ENCODE measurements at places on chromosomes 7 and 10.
A peak's percentile ranks its signal among the peaks of the same experiment; 100 is the strongest.

GRCh38 chr10:79349766-79350406, 2.6 kb downstream of the PPIF start:
- no peak for DNase-seq

DNA sequence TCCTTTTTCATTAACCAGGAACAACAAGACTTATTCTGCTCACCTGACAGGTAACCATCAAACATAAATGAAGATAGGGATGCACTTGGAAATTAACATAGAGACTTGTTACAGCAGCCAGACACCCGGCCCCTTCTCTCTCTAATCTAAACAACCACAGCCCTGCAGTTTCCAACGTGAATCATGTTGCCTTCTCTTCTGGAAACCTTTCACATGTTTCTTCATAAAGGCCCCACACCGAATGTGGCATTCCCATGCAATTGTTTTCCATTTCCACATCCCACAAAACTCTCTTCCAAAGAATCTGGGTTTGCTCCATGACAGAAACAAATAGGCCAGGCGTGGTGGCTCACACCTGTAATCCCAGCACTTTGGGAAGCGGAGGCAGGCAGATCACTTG, 15.0 kb upstream of the WDR86 start:
- no peak for DNase-seq

DNA sequence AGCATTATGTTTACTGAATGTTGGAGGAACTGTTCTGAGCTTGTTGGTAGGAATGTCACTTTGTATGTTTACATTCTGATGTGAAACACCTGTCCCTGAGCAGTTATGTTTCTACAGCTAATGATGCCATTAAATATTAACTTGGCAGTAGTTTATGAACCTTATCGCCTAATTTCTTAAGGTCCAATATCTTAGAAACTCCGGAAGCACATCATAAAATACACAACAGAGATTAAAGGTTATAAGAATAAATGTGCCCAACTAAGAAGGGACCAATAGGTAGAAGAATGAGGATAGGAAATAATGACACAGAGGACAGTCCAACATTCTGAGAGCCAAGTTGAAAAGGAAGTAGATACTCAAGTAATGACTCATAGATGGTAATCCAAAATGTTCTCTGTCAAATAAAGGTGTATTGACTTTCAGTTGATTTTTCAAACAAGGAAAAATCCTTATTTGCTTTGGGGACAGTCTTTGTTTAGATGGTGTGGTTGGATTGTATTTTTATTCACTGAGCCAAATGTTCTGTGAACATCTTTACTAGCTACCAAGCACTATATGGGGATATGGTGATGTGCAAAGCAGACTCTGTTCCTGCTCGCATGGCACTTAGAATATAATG, 31.9 kb downstream of the LCOR start:
- DNase-seq, result peak; percentile 87

DNA sequence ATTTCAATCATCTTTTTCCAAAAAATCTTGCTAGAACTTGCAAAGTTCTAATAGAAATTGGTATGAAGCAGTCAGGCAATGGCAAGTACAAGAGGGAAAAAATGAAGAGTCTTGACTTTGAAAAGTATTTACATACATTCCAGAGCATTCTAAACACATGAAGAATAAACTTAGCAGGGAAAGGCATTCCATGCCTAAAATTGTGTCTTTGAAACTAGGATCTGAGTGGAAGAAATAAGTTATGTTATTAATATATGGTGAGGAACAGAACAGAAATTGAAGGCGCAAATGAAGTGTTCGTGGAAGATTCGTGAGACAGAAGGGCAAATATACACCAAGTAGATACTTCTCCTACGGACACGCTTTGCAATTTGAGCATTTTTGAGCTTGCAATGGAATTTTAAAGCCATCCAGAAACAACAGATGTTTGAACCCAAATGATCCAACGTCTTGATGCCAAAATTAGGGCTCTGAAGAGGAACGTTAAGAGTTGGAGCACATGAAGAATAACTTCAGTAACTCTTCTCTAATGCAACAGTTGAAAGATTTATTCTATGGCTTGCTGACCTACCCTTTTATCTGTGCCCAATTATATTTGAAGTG, 40.6 kb upstream of the SEPTIN7 start:
- DNase-seq, result no peak

GRCh38 chr10:49230004-49230403, 41.8 kb upstream of the TMEM273 start:
- DNase-seq, result no peak

GRCh38 chr7:148721390-148721789, 22.7 kb downstream of the CUL1 start:
- DNase-seq, result no peak

DNA sequence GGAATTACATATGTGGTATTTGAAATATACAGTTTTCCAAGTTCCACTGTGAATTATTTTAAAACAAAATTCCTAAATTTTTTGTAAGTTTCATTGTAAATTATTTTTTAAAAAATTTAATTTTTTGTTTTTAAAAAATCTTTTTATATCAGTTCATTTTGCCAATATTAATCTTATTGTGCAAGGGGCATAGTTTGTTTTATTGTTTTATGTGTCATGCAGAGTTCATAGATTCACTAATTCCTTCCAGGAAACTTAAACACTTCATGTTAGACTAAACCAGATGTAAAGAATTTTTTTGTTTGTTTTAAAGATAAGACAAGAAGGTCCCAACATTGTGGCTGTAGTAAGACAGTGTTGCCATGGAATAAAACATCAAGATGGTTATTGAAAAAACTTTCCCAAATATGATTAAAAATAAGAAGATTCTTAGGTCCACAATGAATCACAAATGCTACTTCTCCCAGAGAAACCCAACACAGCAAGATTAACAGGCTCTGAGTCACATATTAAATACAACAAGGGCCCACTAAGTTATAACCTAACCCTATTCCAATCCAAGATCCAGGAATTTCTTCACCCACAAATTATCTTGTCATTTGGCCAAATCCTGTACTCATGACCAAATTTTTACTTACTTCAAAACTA, 464.7 kb upstream of the IGFBP3 start:
- DNase-seq, result no peak

DNA sequence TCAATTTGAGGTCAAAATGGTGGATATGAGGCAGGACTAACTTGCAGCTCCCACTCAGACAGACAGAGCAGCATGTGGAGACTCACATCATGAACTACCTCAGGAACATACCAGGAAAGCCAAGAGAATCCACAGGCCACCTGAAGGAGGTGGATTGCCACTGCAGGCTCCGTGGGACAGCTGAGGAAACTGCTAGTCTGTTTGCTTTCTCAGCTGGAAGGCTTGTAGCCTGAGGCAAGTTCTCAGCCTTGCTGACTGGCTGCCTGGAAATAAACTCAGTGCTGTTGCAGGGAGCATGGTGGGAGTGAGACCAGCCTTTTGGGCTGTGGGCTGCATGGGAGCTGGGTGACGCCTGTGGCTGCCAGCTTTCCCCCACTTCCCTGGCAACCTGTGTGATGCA, 202.9 kb downstream of the ZNF248 start:
- DNase-seq, result no peak

- DNase-seq, result no peak
Measured at GRCh38 chr7:95269640-95270039, 54.7 kb downstream of the PON1 start.

GRCh38 chr7:87874066-87874465, 2.1 kb downstream of the SLC25A40 start:
- no peak for DNase-seq

DNA sequence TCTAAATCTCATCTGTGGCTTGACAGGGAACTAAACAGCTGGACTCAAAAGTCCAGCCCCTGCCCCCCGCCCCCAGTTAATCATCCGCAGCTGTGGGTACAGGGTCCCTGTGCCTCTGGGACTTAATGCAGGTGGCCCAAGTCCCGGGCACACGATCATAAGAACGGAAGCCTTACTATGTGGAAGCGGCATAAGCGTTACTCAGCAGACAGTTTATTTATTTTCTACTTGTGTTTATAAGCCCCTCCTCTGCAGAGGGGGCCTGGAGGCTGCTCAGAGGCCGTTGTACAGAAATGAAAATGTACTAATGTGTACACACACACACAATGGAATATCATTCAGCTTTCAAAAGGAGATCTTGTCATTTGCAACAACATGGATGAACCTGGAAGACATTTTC, 158.0 kb upstream of the TNS3 start:
- no peak for DNase-seq

GRCh38 chr10:69392481-69393000, 24.2 kb downstream of the TACR2 start:
- DNase-seq, result no peak

DNA sequence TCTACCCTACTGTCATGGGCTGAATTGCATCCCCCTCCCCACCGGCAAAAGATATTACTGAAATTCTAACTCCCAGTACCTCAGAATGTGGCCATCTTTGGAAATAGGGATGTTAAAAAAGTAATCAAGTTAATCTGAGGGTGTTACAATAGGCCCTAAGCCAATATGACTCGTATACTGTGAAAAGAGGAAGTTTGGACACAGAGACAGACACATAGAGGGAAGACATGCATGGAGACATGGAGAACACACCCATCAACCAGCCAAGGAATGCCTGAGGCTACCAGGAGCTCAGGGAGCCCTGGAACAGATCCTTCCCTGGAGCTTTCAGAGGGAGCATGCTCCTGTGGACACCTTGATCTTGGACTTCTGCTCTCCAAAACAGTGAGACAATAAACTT, 138.2 kb upstream of the ADO start:
- DNase-seq, result no peak

DNA sequence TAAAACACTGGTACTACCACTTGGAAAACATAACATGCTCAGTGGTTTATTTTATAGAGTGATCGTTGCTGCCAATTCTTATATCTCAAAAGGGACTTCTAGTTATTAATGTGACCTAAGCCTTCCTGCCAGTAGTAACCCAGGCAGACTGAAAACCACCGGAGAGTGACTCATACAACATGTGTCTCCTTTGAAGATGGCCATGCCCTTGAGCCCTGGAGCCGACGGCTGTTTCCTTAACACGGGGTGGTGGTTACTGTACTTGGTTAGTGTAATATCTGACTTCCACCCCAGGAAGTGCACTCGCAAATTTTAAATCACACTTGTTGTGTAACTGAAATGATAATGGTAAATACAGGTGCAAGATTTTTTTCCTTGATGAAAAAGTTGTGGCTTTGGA, 30.5 kb downstream of the JAKMIP3 start:
- no peak for DNase-seq

DNA sequence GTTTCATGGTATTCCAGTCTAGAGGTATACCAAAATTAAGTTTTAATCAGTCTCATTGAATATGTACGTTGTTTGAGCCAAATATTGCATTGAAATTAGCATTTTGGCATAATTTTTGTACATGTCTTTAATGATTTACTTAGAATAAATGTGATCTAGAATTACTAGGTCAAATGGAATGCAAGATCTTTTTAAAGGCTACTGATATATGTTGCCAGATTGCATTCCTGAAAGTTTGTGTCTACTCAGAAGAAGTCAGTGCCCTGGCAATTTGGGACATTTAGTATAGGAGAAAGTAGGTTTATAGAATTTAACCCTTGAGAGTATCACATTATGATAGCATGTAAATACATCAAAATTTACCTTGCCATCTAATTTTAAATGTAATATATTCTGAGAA, 32.4 kb downstream of the KMT2E start:
- no peak for DNase-seq

DNA sequence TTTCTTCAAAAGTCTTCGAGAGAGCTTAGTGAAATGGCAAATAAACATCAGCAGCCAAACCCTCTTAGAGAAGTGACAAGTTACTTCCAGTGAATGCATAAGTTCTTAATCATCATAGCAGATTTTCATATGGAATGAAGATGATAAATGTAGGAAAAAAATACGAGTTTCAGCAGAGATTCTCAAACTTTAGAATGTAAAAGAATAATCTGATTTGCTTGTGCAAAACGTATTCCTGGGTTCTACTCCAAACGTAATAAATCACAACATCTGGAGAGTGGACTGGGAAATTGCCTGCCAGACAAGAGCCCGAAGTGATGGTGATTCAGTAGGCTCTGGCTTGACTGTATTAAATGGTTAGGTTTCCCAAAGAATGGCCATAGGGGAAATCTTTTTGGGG, 62.2 kb downstream of the AKR1E2 start:
- DNase-seq, result no peak

DNA sequence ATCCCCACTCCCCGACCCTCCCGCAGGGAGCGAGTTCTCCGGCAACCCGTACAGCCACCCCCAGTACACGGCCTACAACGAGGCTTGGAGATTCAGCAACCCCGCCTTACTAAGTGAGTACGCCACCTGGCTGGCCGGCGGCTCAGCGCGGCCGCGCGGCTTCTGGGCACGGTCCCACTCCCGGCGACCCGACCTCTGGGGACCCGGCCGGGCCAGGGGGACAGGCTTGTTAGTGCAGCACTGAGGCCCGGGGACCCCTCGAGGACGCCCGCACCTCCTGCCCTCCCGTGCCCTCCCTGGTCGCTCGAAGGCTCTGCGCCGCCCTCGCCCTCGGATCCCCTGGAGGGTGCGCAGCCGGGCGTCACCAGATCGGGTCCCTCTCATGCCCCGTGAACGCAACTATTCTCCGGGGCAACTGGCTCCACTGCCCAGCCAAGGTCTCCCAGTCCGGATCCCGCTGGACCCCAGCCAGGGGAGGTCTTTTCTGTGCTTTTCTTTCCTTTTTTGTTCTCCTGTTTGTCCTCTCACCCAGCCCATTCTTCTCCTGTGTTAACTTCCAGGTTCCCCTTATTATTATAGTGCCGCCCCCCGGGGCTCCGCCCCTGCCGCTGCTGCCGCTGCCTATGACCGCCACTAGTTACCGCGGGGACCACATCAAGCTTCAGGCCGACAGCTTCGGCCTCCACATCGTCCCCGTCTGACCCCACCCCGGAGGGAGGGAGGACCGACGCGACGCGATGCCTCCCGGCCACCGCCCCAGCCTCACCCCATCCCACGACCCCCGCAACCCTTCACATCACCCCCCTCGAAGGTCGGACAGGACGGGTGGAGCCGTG, 81.8 kb downstream of the PAX2 start:
- DNase-seq, result no peak

DNA sequence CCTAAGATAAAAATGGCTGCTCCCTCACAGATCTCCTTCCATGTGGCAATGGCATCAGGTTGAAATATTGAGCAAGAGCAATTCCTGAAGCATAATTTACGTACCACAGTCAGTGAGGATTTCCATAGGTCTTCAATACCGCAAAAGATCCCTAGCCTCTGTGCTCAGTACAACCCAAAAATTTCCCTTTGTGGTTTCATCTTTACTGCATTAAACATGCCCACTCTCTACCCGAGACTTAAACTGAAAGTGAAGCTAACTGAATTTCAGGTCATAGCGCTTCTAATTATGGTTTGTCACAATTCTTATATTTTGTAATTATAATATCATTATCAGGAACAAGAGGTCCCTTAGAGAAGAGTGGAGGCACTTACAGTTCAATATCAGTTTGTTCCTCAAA, 1071.1 kb downstream of the XPNPEP1 start:
- no peak for DNase-seq

GRCh38 chr10:98045785-98046389, 15.5 kb upstream of the CRTAC1 start:
- peak; percentile 6 for DNase-seq

GRCh38 chr10:69636626-69637605, 6.9 kb downstream of the FAM241B start:
- DNase-seq, result no peak
